Smooth muscle cell of trachea (primary cell): ENCODE measurements at places on chromosomes 7 and 10. TPM values are rescaled to one million over a fixed set of nuclear protein-coding genes. Genes with fewer than 3 reads are reported as not detected.

AKR1C3 gene
- 104 and 182 TPM in 2 replicates for total RNA-seq

HOXA9 gene
- total RNA-seq = 0.15 TPM in 1 of 2 replicates, not detected in the other

CYP17A1 gene
- not detected in 2 replicates for total RNA-seq

OPN4 gene
- total RNA-seq = not detected in 2 replicates

TSPAN12 gene
- total RNA-seq = 0.73 and 1.5 TPM in 2 replicates

CEP41 gene
- 12.1 and 16.4 TPM in 2 replicates for total RNA-seq

HMX3 gene
- total RNA-seq = not detected in 2 replicates

MRLN gene
- not detected in 2 replicates for total RNA-seq

TMEM196 gene
- not detected in 2 replicates for total RNA-seq

HTR7 gene
- total RNA-seq = 0.58 and 0.83 TPM in 2 replicates

RALA gene
- 29.9 and 33.3 TPM in 2 replicates for total RNA-seq

JCAD gene
- 2.0 and 8.9 TPM in 2 replicates for total RNA-seq

OR2A5 gene
- not detected in 2 replicates for total RNA-seq

PTPRN2 gene
- 0.29 and 0.50 TPM in 2 replicates for total RNA-seq

LIPN gene
- total RNA-seq = not detected in 2 replicates

UCMA gene
- total RNA-seq = not detected in 2 replicates

EGFR gene
- 87.7 and 88.3 TPM in 2 replicates for total RNA-seq
